ENCODE measurements at places on chromosomes 3 and 15. TPM values are rescaled to one million over a fixed set of nuclear protein-coding genes. Genes with fewer than 3 reads are reported as not detected.

The GOLGA6L10 gene
- total RNA-seq: not detected

The MYL3 gene
- not detected for total RNA-seq

The TRPM1 gene
- not detected for total RNA-seq

The SMCO1 gene
- total RNA-seq: not detected

The VEPH1 gene
- 31.8 TPM for total RNA-seq
